ENCODE measurements at places on chromosomes 5 and 9. TPM values are rescaled to one million over a fixed set of nuclear protein-coding genes. Genes with fewer than 3 reads are reported as not detected.

The EIF4E1B gene
- not detected for total RNA-seq

The TLX3 gene
- not detected for total RNA-seq

The TMEFF1 gene
- total RNA-seq, result not detected

The PNPLA7 gene
- 2.9 TPM for total RNA-seq

The PCDHGA12 gene
- total RNA-seq, result 5.7 TPM

The SPATA31A3 gene
- total RNA-seq, result not detected

The SNAPC4 gene
- 7.6 TPM for total RNA-seq

The ANKRD18B gene
- 1.3 TPM for total RNA-seq

The CCDC183 gene
- total RNA-seq, result not detected
